Ovary (tissue), 10 donors: ENCODE measurements at places on chromosomes 4 and X. TPM values are rescaled to one million over a fixed set of nuclear protein-coding genes. Genes with fewer than 3 reads are reported as not detected.

GRCh38 chr4:8819473-8820177, 52.0 kb downstream of the HMX1 start:
- no peak for DNase-seq

DNA sequence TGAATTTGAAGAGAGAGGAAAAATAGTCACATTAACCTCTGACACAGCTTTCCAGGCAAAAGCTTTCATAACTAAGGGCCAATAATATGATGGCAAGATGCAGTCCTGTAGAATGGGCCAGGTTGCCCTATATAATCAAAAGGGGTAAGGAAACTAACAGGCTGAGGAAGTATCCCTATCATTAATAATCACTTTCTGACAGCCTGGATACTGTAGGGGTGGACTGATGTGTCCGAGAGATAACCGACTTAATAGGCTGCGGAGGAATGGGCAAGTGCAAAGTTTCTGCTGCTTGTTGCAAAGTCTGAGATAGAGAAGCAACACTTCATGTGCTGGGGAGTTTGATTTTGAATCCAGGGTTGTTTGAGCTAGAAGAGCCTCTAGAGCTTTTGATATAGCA, 94.8 kb downstream of the DNAAF6 start:
- no peak for DNase-seq

NPY5R gene
- polyA plus RNA-seq = 1.8 TPM

PAGE2 gene
- polyA plus RNA-seq = not detected

GRCh38 chr4:180695851-180696250, 1547.4 kb upstream of the TENM3 start:
- DNase-seq = no peak

- no peak for DNase-seq
Observed at GRCh38 chr4:158541506-158541905, 19.8 kb downstream of the RXFP1 start.

- DNase-seq = no peak
Observed at GRCh38 chr4:108738003-108738706, 24.7 kb downstream of the ETNPPL start.

DNA sequence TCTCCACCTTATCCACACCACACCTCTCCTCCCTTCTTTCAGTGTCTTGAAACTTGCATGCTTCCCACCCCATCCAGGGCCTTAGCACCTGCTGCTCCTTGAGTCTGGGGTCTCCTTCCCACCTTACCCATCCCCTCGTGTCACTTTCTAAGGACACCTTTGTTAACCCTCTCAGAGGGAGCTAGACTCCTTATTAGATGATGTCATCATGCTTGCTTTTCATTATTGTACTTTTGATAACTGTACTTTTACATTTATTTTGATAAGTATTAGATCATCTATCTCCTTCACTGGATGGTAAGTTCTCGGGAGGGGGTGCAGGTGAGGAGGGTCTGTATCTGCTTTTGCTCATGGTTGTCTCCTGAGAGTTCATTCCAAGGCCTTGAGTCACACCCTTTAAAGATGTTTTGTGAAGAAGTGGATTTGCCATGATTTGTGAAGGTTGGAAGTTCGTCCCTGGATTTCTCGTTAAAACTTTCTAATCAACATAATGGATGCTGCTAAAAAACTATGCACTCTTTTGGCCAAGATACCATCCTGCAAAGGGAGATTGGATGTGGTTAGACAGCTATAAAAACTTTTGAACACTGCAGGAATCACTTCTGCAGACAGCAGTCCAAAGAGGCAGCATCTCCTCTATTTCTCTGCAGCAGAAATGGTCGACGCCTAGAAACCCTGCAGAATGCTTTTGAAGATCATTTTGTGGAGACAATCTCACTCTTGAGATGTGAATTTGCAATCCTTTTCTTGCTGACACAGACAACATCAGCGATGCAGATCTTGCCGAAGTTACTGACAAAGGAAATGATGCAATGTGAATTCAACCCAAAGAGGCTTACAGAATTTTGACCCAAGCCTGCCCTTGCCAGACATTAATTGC, 69.6 kb downstream of the ENPP6 start:
- no peak for DNase-seq

- DNase-seq = no peak
Observed at GRCh38 chr4:53147197-53147596, 218.7 kb downstream of the SCFD2 start.

ARL9 gene
- polyA plus RNA-seq = 0.81 TPM

- DNase-seq = no peak
Observed at GRCh38 chr4:130077275-130077674, 981.3 kb downstream of the C4orf33 start.

MAGEA11 gene
- polyA plus RNA-seq = not detected

FAT4 gene
- 8.7 TPM for polyA plus RNA-seq

- no peak for DNase-seq
Observed at GRCh38 chr4:165610679-165611437, 232.1 kb downstream of the CPE start.

GRCh38 chr4:185261946-185262345, 52.5 kb downstream of the SNX25 start:
- DNase-seq = no peak

GAGE2A gene
- polyA plus RNA-seq = not detected

- DNase-seq = no peak
Observed at GRCh38 chr4:70183168-70183939, 12.2 kb upstream of the ODAM start.

GRCh38 chrX:29948653-29949052, 266.7 kb upstream of the MAGEB2 start:
- no peak for DNase-seq

DNA sequence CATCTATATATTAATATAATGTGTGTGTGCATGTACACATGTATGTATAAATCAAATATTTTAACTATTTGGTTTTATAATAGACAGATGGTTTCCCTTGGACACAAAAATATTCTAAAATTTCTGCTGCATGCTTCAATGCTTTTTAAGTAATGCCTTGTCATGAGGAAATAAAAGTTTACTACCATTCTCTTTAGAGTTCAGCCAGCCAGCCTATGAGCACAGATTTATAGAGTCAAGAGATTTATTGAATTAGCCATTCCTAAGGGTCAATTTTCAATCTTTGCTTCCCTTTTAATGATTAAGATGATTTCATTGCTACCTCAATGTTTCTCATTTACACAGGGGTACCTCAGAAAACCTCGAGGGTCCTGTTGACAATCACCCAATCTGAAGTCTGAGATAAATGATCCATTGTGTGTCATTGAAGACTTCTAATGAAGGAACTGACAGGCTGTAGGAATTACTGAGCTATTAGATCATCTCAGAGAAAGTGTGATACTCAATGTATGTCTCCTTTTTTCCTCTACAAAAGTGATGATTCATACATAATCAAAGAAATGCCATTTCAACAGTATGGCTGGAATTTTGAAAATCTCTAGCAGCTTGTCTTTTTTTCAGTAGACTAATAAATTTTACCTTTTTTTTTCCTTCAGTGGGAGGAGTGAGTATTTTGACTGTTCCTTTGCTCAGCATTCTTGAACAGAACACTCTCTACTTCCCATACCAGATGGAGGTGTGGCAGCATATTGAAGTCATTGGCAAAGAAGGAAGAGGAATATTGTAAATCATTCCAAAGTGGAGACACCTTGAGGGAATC, 222.6 kb upstream of the PCDH18 start:
- no peak for DNase-seq

DNA sequence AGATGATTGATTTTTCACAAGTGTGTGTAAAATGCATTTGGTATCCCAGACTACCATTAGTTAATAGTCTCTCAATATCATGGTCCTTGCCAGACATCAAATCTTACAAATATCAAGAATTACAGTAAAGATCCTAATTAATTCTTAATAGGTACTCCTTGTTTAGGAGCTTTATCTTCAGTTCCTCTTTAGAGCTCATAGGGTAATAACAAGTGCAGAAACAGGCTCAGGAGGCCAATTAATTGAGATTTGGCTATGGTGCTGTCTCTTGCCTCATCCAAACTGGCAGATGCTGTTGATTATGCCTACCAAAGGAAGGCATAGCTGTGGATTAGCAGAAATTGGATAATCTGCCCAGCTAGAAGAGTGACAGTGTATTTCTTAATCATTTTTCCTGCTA, 6.9 kb downstream of the MTMR1 start:
- no peak for DNase-seq

DNA sequence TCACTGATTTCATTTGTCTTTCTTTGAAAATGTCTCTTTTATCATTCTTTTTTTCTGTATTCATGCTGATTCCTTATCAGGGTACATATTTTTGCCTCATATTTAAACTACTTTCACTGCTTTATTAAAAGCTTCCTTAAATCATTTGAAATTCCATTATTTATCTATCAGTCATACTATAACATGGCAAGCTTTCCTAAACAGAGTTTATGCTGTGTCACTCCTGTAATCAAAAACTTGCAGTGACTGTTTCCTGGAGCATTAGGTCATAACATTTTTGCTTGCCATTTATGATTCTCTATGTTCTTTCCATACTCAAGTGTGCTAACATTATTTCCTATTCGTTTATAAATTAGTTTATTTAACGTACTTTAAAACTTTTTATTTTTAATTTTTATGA, 203.7 kb downstream of the BMPR1B start:
- DNase-seq = no peak

DNA sequence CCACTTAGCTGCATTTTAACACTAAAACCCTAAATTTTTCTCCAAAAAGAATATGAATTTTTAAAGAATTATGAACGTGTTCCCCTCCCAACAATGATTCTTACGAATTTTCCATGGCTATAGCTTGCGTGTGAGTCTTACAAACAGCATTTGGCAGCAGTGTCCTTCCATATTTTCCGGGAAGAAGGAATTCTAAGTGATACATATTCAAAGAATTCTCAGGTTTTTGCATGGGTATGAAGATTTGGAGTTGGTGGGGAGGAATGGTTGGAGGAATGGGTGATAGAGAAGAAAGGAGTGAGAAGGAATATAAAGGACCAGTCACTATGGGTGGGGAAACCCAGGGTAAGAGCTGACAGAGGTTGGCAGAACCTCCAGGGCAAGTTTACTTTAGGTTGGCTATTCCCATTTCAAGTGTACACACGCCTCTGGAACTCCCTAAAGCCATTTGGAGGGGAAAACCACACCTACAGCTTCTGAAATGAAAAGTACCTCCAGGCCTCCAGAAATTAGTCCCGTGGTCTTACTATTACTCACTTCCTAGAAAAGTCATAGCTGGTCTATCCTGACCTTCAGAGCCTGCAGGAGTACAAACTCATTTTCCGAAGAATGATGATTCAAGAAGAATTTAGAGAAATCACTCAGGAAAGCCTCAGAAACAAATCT, 420.8 kb upstream of the DIPK2B start:
- DNase-seq = no peak

DNA sequence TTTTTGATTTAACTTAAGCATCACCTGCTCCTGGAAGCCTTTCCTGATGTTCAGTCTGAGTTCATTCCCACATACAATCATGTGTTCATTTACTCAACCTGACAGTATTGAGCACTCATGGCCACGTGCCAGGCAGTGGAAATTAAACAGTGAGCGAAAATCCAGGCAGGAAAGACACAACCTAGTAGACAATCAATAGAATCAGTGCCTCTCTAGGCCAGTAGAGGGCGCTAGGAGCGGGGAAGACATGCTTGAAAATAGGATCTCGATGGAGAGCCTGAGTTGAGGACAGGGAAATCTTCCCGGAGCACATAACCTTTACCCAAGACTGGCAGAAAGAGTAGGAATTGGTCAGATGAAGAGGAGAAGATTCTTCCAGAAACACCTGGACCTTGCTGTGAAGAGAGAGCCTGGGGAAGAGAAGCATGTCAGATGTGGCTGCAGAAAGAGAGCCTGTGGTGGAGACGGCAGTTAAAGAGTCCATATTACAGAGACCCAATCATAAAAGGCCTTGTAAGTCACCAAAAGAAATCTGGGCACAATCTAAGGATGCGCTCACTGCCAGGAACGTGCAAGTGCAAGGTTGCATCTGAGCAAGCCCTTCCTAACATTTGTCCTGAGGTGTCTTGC, 103.5 kb downstream of the LDB2 start:
- no peak for DNase-seq
